NCI-H69 (cell line): ENCODE measurements at places on chromosomes 2 and 18.

DNA sequence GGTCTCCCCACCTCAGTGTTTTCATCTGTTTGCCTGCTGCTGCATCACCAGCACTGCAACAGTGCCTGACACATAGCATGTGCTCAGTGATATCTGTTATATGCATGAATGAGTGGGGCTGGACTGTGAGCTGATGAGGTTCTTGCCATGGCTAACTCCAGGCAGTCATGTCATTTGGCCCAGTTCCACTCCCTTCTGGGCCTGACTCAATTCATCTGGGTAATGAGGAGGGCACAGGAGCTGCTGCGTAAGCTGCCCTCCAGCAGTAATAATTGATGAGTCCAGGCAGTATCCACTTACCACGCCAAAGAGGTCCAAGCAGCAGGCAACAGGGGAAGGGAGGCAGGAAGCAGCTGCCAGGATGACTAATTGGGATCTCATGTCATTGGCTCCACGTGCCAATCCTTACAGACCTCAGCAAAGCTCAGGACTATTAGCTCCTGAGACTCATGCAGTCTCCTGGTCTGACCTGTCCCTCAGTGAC, 34.1 kb upstream of the MAT2A start:
- peak; percentile 92 for DNase-seq

DNA sequence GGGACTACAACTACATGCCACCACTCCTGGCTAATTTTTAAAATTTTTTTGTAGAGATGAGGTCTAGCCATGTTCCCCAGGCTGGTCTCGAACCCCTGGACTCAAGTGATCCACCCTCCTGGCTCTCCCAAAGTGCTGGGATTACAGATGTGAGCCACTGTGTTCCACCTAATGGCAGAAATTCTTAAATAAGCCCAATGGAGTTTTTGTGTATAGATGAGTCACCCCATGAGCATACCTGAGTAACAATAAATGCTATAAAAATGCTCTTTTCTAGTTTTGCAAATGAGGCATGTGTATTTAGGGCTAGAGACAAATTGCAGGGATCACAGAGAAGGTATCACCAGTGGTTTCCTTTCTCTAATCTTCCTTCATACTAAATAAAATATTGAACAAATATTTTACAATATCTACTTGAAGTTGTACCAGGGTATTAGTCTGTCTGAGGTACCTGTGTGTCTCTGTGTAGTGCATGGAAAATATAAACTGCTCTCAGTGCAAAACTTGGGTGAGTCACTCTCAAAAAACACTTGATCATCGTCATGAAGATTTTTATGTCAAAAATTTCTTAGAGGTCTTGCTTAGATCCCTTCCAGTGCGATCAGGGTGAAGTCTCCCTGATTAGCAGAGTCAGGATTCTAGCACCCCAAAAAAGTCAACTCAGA, 337.1 kb upstream of the MMADHC start:
- DNase-seq: no peak

GRCh38 chr18:5772306-5773105, 122.8 kb downstream of the TMEM200C start:
- DNase-seq: no peak

DNA sequence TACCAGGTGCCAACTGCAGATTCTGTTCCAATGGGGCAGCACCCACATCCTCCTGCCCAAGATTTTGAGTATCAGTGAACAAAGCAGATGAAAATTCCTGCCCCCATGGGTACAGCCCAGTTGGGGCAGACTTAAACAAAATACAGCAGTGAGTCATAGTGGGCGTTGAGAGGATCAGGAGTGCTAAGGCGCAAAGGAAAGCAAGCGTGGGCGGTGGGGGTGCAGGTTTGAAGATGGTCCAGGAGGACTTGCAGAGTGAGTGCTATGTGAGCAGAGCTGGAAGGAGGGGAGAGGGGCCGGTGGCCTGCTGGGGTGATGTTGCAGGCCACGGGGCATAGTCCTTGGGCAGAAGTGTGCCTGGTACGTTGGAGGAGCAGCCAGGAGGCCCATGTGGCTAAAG, 24.7 kb downstream of the STEAP3 start:
- DNase-seq: no peak

GRCh38 chr2:30208453-30208852, 22.9 kb upstream of the LBH start:
- DNase-seq: peak; percentile 81

- no peak for DNase-seq
These were observed 158.9 kb downstream of the ATAD2B start for GRCh38 chr2:23767876-23768621.

DNA sequence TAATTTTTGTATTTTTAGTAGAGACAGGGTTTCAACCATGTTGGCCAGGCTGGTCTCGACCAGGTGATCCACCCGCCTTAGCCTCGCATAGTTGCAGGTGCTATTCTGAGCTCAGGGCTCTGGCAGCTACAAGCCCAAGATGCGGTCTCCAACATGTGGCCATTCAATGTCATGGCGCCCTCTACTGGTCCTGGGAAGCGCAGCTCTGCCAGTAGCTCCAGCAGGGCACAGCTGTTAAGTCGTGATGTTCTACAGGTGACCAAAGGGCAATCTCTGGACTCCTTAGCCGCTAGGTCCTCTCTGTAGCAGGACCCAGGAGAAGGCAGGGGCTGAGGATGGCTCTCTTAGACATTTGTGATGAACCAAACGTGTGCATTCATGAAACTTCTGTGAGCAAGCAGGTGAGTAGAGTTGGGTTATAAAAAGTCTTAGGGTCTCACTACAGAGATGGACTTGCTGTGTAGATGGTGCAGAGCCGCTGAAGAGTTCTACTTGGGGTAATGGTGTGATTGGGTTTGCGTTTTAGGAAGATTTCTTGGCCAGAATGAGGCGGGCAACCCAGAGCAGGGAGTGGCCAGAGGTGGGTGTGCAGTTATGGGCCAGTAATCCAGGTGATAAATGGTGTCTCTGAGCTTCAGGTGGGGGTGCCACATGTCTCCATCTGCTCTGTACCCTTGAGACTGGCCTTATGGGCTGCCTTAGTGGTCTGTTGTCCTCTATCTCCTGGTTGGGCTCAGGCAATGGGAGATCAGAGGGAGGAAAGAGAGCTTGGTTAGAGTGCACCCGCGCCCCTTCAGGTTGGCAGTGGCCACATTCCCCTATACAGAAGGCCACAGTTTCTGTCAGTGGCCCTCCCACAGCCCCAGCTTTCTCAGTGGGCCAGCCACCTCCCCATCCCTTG, 31.0 kb downstream of the IL37 start:
- DNase-seq: peak; percentile 57

DNA sequence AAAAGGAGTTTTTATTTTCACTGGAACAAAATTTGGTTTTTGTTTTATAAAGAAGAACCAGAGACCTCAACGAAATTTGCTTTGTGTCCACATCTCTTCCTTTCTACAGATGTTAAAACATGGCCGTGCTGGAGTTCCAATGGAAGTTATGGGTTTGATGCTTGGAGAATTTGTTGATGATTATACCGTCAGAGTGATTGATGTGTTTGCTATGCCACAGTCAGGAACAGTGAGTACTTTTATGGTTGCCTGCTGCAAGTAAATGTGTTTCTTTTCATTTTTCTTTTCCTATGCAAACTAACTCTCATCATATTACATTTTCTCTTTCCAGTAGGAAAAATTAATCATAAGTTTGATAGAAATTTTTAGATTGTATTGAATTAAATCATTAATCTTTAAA, 48.4 kb upstream of the TBR1 start:
- DNase-seq: peak; percentile 1

DNA sequence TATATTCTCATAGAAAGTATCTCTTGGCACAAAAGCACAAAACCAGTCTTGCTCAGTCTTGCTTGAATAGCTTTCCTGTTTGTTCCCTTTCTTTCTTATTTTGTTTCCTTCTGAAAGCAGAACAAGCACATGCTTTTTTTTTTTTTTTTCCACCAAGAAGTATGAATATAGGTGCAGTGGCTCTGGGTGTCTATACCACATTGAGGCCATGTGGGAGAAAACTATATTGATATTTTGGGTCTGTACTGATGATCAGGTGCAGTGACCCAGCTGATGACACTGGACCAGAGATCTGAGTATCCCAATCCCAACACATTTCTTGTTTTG, 28.7 kb downstream of the GEMIN6 start:
- no peak for DNase-seq

GRCh38 chr2:54701029-54701428, 22.4 kb upstream of the EML6 start:
- no peak for DNase-seq

DNA sequence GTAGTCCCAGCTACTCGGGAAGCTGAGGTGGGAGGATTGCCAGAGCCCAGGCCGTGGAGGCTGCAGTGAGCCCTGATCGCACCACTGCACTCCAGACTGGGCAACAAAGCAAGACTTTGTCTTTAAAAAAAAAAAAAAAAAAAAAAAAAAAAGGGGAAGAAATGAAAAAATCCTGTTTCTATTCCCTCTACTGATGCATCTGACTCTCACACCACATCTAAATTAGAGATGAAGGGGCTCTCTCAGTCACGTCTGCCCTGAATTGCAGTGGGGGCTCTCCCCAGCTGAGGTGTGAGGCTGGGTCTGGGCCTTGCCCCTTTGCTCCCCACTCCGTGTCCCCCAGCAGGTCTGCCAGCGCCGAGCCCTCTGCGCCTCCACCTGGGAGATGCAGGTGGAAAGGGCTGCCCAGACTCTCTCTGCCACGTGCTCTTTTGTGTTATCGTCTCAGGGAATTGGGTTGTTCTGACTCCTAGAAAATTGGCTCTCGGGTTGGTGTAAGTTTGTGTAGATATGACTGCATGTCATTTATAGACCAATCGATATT, 30.2 kb downstream of the TRAPPC12 start:
- DNase-seq: no peak
